ENCODE measurements at places on chromosomes 5 and 9. TPM values are rescaled to one million over a fixed set of nuclear protein-coding genes. Genes with fewer than 3 reads are reported as not detected.

Gene C5orf58
- total RNA-seq: not detected

Gene FBP2
- total RNA-seq: not detected

Gene STPG3
- 0.18 TPM for total RNA-seq

- peaks cover 5% of the 10 kb centered on the region for H3K4me1 ChIP-seq
- no peak overlapping the region for H3K4me3 ChIP-seq
- H3K36me3 ChIP-seq: peaks cover 21% of the 10 kb centered on the region
- H3K27ac ChIP-seq: no peak overlapping the region
Observed at GRCh38 chr9:20925256-20926045, 106.0 kb downstream of the HACD4 start.

DNA sequence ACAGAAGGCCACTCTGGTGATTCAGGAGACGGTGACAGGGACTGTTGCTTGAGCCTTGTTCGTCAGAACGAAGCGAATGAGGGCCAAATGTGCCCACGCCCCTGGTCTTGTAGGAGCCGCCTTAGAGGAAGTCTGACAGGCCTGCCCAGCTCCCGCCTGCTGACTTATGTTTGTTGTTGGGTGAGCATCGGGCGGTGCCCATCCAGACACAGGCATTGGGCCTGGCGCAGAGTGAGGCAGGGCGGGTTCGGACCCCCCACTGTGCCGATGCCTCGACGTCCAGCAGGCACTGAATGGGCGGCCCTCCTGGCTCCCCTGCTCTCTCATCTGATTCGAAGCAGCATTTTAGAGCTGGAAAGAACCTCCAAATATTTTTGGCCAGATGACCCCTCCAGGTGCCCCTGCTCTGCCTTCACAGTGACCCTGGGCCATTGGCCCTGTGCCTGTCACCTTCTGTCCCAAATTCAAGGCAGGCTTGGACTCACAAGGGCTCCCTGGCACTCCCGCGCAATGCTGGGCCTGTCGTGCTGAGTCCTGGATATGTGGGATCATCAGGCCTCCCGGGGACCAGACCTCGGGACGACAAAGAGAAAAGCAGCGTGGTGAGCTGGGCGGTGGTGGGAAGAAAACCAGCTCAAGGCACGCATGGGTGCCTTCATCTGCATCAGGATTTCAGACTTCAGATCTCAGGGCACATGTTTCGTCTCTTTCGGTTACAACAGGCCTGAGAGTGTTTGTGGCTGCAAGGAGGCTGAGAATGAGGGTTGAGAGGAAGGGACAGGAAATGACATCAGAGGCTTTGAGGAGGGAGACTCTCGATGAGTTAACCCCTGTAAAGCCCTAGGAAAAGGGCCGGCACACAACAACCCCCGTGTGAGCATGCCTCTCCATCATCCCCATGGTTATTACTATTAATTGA, 37.1 kb upstream of the OLFM1 start:
- peak; percentile 29 for DNase-seq
- no peaks in the 10 kb centered on the region for H3K36me3 ChIP-seq
- no peak overlapping the region for H3K4me3 ChIP-seq
- peaks cover 48% of the 10 kb centered on the region for H3K27me3 ChIP-seq
- H3K27ac ChIP-seq: no peak overlapping the region

Measured in mesothelial cell of epicardium (in vitro differentiated cells).